Osteocyte (in vitro differentiated cells): ENCODE measurements at places on chromosomes 6 and 20. TPM values are rescaled to one million over a fixed set of nuclear protein-coding genes. Genes with fewer than 3 reads are reported as not detected.

GRCh38 chr6:33988121-33989015, 157.5 kb downstream of the GRM4 start:
- peak; percentile 81 for DNase-seq

Gene PACSIN1
- not detected in 2 replicates for total RNA-seq

Gene EYS
- not detected in 2 replicates for total RNA-seq

DNA sequence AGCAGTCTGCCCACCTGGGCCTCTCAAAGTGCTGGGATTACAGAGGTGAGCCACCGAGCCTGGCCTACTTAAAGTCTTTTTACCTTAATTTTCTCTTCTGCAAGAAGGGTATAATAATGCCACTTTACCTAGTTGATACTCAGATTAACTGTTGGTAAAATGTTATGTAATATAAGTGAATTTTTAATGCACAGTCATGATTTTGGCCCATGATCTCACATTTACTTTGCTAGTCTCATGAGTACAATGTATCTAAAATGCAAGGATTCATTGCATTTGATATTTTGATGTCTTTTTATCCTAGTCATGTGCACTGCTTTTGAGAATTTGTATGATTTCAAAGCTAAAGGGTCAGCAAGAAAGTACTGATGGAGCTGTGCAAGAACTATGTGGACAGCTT, 13.1 kb downstream of the DNAH8 start:
- DNase-seq, result no peak

GRCh38 chr6:145112711-145113148, 622.6 kb downstream of the EPM2A start:
- DNase-seq, result no peak

Gene MAP1LC3A
- total RNA-seq, result 60.5 and 67.2 TPM in 2 replicates

GRCh38 chr6:1063671-1064355, 248.1 kb upstream of the FOXQ1 start:
- DNase-seq, result no peak

DNA sequence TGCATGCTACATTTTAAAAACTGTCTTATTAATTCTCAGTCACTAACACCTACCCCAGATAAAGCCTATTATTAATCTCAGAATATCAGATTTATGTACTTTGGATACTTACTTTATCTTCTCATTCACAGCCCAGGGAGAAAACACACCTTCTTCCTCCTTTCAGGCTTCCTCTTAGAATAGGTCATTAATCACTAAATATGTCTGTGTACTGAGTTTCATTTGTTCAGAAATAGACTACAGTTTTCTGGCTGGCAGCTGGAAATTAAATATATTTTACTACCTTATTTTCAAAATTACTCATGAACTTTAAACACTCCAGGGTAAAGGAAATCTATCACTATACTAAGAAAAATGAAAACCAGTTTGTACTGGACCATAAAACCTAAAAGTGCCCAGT, 147.7 kb upstream of the DST start:
- DNase-seq, result no peak

DNA sequence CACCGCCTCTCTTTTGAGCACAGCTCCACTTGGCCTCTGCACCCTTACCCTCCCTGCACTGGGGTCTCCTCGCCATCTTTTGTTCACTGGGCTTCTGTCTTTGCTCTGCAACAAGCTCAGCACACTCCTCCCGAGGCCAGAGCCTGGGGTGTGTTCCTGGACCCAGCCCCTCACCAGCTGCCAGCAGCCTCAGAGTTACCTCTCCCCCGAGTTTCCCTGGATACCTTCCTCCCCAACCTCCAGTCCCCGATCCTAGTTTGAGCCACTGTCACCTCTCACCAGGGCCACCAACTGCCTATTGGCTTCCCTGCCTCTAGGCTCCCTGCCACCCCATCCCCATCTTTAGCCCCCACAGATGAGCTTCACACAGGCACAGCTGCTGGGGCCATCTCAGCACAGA, 12.3 kb downstream of the CYP21A2 start:
- DNase-seq, result peak; percentile 78

- DNase-seq, result no peak
These were observed 14.8 kb upstream of the CD164 start for GRCh38 chr6:109397020-109397419.

DNA sequence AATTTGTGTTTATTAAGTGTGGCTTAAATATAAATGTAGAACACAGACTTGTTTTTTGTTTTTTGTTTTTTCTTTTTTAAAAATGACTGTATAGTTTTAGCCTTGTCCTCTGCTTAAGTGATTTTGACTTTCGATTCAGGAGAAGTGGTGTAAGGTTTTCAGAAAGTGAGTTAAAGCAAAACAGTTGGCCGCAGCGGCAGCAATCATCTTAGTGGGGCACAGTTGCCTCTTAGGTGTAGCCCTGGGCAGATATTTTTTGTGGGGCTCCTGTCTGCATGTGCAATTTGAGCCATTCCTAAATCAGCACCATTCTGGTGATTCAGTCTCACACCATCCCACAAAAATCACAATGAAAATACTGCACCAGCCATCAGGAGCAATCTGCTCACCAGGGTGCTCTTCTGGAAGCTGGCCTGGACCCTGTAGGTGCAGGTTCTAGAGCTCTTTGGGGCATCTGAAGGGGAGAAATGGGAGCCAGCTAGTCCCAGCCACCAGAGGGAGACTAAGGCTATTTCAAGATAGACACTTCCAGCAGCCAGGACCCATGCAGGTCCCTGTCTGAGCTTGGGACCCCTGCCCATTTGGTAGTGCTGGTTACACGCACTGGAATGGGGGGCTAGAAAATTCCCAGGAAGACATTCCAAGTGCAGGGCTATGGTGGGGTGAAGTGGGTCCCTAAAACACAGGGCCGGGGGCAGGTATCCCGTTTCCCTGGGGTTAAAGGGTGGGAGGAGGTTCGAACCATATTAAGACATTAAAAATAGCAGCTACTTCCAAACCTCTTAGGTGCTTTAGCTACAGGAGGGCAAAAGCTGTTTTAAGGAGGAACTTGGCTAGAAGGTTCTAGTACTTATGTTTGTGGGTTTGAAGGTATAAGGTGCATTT, 156.6 kb downstream of the NFATC2 start:
- no peak for DNase-seq

- no peak for DNase-seq
These were observed 19.1 kb upstream of the HLA-DQB1 start for GRCh38 chr6:32685603-32686002.

GRCh38 chr20:52267418-52267817, 75.8 kb upstream of the ZFP64 start:
- no peak for DNase-seq

GRCh38 chr6:157036245-157036711, 259.1 kb downstream of the ARID1B start:
- no peak for DNase-seq

DNA sequence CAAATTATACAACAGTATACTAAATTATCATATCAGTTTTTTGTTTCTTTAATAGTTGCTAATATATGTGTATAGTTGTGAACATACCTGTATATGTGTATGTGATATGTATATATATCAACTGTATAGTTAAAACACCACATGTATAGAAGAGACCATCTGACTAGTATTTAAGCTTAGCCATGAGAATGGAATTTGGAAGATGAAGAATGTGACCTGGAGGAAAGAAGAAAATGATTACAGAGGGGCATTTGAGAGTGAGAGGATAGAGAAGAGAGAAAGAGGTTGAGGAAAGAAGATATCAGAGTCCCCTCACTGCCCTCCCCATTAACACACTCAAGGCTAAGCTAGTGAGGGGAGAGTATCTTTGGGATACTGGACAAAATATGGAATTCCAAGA, 335.9 kb downstream of the BCKDHB start:
- DNase-seq, result no peak

Gene HLA-DOA
- total RNA-seq, result not detected in 2 replicates
